ENCODE measurements at places on chromosomes 12 and 14. TPM values are rescaled to one million over a fixed set of nuclear protein-coding genes. Genes with fewer than 3 reads are reported as not detected.

Gene ACOT6
- not detected for polyA plus RNA-seq

Gene GPD1
- 68.2 TPM for polyA plus RNA-seq

GRCh38 chr12:49089821-49090773, 4.5 kb downstream of the DHH start:
- DNase-seq = no peak

Gene SMCO3
- polyA plus RNA-seq = 0.13 TPM

- no peak for DNase-seq
Observed at GRCh38 chr12:120062976-120063579, 53.5 kb downstream of the RAB35 start.

Gene FAM234B
- 4.0 TPM for polyA plus RNA-seq

DNA sequence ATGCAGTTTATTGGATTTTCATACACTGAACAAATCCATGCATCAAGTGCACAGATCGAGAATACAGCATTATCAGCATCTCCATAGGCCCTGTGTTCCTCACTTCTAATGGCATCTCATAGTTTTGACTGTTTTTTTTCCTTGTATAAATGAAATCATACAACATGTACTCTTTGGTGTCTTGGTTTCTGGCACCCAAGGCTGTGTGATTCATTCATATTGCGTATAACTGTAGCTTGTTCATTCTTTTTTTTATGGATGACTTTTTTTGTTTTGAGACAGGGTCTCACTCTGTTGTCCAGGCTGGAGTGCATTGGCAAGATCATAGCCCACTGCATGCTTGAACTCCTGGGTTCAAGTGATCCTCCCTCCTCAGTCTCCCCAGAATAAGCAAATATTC, 14.3 kb downstream of the RASSF8 start:
- DNase-seq = no peak

DNA sequence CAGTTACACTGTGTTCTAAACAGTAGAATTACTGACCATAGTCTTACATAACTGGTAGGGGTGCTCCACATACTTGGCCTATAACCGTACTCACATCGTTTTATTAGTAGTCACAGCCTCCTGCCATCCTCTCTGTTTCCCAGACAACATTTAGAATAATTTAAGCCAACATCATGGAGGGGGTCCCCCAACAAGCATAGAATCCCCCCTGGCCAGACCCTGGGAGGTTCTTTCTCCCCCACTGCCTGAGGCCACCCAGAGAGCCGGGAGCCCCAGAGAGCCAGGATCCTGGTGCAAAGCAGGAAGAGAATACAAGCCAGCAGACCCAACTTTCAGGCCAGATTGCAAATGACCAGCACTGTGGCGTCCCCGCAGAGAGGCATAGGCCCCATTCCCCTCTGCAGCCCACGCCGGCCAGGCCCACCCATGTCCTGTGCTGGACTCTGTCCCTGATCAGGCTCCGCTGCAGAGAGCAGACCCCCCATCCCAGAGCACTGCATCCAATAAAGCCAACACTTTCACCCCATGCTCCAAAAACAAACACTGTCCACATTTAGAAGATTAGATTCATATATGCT, 195.2 kb downstream of the NTF3 start:
- DNase-seq = no peak

DNA sequence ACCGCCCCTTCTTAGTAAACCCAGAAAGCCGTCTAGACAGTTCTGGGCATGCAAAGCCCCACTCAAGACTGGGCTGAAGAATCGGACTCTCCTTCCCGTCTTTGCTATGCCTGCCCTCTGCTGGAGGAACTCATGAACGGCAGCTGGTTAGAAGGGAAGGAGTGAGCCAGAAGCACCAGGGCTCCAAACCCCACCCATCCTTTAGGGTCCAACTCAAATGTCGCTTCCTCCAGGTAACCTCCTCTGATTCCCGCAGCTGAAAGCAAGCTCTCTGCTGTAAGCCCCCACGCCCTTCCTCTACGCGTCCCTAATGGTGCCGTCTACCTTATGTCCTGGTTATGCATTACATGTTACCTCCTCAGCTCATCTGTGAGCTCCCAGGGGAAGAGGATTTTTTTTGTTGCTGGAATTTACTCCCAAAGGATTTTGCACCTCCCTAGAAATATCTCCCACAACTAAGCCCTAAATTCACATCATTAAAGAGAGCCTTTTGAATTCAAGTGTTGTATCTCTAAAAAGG, 59.0 kb upstream of the SCN8A start:
- DNase-seq = peak; percentile 63

Gene TPPP2
- 0.49 TPM for polyA plus RNA-seq

GRCh38 chr12:7374423-7375144, 69.4 kb downstream of the CD163L1 start:
- DNase-seq = no peak

- DNase-seq = no peak
Observed at GRCh38 chr12:114131824-114132223, 165.7 kb upstream of the RBM19 start.

DNA sequence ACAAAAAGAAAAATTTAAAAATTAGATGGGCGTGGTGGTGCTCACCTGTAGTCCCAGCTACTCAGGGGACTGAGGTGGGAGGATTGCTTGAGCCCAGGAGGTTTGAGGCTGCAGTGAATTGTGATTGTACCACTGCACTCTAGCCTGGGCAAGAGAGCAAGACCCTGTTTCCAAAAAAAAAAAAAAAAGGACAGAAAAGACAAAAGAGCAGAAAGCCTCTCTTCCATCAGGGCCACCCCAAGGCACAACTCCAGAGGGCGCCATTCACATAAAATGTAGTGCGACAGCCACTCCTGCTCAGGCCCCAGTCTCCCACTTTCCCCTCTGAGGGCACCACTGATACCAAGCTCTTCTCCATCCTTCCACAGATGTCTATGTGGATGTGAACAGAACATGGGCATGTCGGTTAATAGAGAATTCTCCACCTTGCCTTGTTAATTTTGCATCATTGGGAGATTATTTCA, 41.8 kb downstream of the DGLUCY start:
- no peak for DNase-seq

GRCh38 chr12:25005376-25005775, 56.5 kb upstream of the BCAT1 start:
- DNase-seq = no peak

Gene SNAPC1
- polyA plus RNA-seq = 4.6 TPM

Gene AKAP5
- polyA plus RNA-seq = 0.44 TPM

- DNase-seq = no peak
Observed at GRCh38 chr14:64708148-64709004, 4.2 kb downstream of the PLEKHG3 start.

Gene CEBPE
- polyA plus RNA-seq = 0.11 TPM

- no peak for DNase-seq
Observed at GRCh38 chr12:116057356-116057755, 220.1 kb downstream of the MED13L start.

DNA sequence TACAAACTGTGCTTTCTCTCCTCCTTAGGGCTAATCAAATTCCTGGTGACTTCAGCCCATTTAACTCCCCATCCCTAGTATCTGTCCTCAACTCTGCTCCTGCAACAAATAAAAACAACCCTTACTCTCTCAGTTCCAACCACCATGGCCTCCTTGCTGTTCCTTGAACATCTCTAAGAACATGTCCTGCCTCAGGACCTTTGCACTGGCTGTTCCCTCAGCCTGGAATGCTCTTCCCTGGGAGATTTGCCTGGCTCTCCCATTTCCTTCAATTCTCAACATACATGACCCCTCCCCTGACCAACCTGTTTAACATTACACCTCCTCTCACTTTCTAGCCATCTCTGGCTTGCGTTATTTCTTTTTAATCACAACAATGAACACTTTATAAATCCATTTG, 170.5 kb downstream of the PTPN11 start:
- DNase-seq = no peak

GRCh38 chr12:74801625-74802024, 264.0 kb downstream of the ATXN7L3B start:
- no peak for DNase-seq

DNA sequence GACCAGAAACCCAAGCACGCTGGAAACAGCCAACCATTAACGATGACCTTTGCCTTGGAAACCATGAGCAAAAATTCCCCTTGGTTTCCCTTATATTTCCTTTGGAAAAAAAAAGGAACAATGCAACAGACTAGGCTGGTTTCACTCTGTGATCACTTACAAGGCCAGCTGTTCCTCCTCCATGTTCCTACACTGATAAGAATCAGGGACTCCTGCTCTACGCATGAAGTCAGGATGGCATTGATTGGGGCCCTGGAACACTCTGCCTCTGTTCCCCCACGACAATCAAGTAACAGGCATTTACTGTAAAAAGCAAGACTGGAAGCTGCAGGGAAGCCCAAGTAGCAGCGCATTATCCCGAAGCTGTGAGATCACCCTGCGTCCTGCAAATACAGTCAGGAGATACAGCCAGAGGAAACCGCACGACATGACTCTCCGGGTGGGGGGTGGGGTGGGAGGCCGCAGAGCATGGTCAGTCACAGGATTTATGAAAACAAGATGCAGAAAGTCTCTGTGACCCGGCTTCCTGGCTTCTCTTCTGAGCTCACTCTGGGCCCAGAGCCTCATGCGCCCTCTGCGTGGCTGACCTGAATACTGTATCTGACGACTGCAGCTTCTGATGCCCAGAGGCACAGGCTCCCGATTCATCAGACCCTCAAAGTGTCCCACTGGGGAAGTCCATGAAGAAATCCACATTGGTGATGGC, 31.1 kb downstream of the SSH1 start:
- DNase-seq = no peak

GRCh38 chr12:124592481-124593160, 25.2 kb upstream of the NCOR2 start:
- no peak for DNase-seq

- no peak for DNase-seq
Observed at GRCh38 chr12:104643093-104643818, 186.5 kb downstream of the CHST11 start.

- DNase-seq = peak; percentile 40
Observed at GRCh38 chr14:98957211-98958047, 314.6 kb downstream of the BCL11B start.

DNA sequence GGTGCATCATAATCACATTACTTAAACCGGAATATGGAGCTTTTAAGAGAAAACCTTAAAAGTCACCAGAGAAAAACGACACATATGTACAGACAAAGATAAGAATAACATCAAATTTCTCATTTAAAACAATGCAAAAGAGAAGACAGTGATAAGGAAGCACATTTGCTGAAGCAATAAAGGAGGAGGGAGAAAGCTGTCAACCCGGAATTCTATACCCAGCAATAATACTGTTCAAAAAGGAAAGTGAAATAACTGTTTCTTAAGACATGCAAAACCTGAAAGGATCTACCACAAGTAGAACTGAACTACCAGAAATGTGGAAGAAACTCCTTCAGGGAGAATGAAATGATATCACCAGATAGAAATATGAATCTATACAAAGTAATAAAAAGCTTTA, 15.4 kb downstream of the SLC6A13 start:
- DNase-seq = no peak

Gene RPS6KA5
- polyA plus RNA-seq = 7.4 TPM

Gene GRIP1
- polyA plus RNA-seq = 1.1 TPM

Gene CCDC85C
- 3.9 TPM for polyA plus RNA-seq

DNA sequence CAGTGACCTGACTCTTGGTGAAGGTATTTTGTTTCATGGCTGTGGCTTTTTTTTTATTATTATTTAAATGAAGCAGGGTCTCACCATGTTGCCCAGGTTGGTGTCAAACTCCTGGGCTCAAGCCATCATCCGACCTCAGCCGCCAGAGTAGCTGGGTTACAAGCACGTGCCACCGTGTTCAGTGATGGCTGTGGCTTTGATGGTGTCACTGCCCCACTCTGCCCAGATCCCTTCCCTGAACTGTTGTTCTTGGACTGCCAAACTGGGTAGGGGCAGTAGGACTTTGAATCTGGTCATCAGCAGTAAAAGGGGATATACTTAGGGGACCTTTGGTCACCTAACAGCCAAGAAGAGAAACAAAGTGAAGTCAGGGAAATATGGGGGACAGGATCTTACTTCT, 19.4 kb downstream of the B4GALNT3 start:
- DNase-seq = no peak

DNA sequence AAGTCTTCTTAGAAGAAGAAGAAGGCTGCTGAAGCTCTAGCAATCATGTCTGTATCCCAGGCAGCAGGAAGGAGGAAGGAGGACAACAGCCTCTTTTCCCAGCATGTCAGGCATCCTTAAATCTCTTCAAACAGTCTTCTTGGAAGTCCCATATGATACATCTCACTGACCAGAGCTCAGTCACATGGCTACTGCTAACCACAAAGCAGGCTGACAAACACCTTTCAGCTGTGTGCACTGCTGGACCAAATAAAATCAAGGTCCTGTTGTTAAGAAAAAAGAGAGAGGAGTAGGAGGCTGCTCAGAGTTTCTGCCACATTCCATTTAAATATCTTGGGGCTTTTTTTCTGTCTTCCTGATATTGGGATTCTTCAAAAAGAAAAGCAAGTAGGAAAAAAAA, 203.4 kb upstream of the PELI2 start:
- no peak for DNase-seq

GRCh38 chr12:78185109-78185508, 354.4 kb downstream of the NAV3 start:
- DNase-seq = no peak

- DNase-seq = no peak
Observed at GRCh38 chr12:77667101-77667500, 163.6 kb upstream of the NAV3 start.

DNA sequence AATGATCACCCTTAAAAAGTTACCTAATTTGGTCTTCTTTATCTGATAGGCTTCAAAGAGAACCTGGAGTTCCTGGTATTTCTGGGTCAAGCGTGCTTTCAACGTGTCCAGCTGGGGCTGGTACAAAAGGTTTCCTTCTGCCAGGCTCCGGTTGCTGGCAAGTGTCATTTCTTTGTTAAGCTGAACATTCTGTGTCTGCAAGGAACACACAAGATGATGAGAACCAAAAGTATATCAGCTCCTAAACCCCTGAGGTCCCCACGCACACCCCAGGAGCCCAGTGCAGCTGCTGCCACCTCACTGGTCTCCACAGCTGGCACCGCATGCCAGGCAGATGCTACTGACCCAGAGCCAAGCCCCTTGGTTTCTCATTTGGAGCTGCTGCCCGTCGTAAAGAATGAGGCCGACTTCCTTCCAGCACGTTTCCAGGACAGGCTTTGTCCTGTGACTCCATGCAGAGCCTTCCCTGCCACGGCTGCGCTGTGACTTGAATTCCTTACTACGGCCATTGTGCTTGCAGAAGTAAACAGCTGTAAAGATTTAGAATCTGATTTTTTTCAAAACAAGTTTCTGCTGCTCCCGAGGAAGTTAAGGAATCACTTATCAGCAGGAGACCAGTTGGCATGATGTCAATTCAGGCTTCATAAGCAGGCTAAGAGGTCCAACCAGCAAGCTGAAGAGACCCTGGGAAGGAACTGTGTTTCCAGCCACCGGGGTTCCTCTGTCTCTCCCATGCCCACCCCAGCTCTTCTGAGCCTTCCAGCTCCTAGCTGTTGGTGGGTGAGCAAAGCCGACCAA, 24.9 kb downstream of the VPS37B start:
- DNase-seq = no peak

Gene C14orf180
- polyA plus RNA-seq = 9.4 TPM

All from forelimb muscle (tissue), 1 donor.